ENCODE measurements at places on chromosomes 11 and 22.

GRCh38 chr11:121841487-121842191, 274.4 kb downstream of the BLID start:
- DNase-seq: no peak

- no peak for DNase-seq
Observed at GRCh38 chr22:48720662-48721394, 1106.8 kb downstream of the BRD1 start.

- peak; percentile 58 for DNase-seq
Observed at GRCh38 chr11:130168105-130168504, 8.5 kb downstream of the ST14 start.

- DNase-seq: peak; percentile 86
Observed at GRCh38 chr11:45339729-45340519, 53.8 kb upstream of the SYT13 start.

GRCh38 chr11:112608509-112608908, 347.8 kb upstream of the PLET1 start:
- DNase-seq: no peak

DNA sequence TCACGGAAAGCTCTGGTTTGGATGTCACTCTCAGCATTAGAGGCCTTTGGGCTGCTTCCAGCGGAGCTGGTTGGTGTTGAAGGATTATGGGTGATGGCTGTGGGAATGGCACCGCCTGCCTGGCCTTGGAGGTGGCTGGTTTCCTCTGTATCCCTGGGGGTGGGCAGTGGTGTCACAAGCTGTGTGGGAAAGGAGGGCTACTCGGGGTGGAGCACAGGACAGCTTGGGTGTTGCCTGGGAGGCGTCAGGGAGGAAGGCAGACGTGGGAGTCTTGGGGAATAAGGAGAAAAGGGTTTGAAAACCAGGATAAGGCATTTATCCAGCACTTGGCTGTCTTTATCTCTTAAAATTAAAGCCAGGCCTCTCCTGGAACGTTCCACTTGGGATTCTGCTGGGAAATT, 71.8 kb downstream of the ADAMTS15 start:
- DNase-seq: no peak

DNA sequence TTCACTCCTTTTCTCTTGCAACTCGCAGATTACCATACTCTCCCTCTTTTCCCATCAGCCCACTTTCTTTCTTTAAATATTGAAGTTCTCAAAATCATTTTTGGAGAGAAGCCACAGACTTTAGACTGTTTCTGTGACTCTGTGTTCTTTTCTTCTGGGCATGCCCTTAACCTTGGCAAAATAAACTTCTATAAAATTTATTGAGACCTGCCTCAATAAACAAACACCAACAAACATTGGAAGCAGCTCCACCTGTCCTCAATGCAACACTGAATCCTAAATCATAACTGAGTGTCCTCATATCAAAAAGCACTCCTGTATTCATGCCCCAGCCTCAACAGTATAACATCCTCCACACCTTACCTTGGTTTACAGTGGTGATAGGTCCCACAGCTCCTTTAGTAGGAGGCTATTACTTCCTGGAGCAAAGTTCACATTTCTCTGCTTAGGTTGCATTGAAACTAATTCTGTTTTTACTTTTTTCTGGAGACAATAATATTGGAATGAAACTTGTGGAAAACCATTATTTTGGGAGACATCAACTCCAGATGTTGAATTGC, 320.0 kb upstream of the LRRC4C start:
- no peak for DNase-seq

DNA sequence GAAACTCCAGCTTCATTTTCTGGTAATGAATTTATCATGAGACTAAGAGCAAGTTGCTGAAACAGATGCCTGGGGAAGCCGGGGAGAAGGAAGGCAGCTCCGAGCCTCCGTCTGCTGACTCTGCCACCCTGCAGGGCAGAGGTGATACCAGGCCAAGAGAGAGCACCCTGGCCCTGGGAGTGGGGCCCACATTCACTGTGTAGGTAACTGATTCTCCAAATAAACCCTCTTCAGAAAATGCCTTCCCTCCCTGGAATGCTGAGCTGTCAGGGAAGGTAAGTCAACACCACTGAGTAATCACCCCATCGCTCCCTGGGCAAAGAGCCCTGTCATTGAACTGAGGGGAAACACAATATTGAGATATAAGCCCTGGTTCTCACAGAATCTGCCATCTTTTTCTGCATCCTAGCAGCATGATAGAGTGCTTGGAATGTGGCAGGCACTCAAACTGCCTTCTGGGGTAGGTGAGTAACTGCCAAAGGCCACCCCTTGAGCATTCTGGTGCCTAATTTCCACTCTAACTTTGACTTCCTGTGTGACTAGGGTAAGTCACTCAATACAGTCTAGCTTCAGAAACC, 147.6 kb downstream of the SPATA19 start:
- no peak for DNase-seq

DNA sequence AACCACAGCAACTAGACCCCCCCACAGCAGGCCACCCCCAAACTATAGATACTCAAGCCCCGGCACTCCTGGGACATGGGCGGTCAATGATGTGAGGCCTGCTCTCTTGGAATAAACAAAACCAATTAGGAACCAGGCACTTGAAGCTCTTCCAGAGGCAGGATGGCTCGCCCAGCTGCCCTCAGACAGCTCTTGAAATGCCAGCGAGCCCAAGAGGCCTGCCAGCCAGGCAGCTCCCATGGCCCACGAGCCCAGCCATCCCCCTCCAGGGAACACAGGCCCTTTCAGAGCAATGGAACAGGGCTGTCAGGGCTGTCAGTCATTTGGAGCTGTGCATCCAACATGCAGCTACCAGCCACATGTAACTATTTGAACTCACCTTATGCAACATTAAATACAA, 34.0 kb upstream of the TFIP11 start:
- no peak for DNase-seq

- no peak for DNase-seq
Observed at GRCh38 chr11:62678433-62678769, 472 bp downstream of the UBXN1 start.

DNA sequence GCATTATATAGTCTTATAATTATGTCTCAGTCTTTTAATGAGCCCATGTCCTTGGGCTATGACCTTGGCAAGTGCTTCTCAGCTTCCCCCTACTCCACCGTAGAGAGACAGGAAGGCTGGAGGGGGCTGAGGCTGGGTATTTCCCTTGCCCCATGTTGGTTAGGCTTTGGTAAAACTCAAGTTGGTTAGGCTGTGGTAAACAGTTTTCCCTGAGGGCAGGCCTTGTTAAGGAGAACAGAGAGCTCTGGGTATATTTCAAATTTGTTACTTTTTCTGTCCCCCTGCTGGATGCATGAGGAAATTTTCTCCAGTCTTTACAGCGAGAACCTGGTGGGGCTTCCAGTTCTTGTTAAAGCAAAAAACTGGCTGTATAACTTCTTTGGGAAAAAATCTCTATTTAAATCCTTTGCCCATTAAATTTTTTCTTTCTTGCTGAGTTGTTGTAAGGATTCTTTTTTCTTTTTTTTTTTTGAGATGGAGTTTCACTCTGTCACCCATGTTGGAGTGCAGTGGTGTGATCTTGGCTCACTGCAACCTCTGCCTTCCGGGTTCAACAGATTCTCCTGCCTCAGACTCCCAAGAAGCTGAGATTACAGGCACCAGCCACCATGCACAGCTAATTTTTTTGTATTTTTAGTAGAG, 12.2 kb upstream of the DCHS1 start:
- peak; percentile 30 for DNase-seq

All from epithelial cell of esophagus (primary cell).